Stimulated activated CD4-positive, alpha-beta T cell treated with anti-CD3 and anti-CD28 coated beads, Interleukin-12 subunit alpha, Interleukin-12 subunit beta, amount 100 ng/mL, for 24 hours (primary cell): ENCODE measurements at places on chromosomes 12 and 14.

DNA sequence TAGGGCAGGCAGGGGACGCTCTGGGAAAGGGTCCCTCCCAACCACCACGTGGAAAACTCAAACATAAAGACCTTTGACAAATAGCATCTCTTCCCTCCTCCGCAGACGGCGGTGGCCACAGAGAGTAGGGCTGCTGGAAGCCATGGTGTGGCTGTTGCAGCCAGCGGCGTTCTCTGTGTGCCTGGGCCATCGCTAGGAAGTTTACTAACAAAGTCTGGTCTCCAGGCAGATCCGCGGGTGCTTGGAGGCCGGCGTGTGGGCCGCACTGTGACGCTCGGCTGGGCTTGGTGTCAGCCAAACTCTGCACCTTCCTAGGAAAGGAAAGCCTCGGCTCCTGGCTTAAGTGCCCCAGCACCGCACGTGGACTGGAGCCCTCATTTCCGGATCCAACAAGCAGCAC lies 65.6 kb downstream of the CCDC88C start:
- no peak for DNase-seq

GRCh38 chr14:103198131-103199105 lies 75.2 kb downstream of the TNFAIP2 start:
- DNase-seq: no peak

DNA sequence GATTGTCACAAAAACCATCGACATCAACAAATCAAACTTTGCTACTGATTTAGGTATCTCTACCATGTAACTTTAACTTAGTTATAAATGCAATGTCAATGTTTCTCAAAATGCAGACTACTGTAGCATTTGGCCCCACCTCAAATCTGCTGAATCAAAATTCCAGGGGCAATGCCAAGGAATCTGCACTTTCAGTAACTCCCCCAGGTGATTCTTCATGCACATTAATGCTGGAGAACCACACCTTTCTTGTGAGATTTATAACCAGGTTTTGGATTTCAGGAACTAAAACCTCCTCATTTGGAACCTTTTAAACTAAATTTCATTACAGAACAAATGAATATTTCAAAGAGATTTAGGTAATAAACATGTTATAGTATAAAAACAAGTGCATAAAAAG lies 4.9 kb downstream of the ATP2B1 start:
- DNase-seq: no peak

DNA sequence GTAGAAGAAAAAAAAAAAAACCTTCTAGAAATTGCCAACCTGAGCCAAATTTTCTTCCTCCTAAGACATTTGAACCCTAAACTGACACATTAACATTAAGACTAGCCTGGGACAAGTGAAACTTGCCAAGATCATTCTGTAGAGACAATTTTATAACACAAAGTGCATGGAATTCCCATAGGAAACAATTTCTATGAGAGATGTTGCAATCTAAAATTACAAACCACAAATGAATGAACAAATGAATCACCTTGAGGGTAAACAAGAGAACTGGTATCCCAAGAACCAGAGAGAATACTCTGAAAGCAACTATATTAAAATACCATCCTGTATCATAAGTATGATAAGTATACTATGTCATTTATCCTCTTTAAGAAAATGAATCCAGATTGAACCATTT lies 165.3 kb downstream of the DICER1 start:
- DNase-seq: no peak

GRCh38 chr14:49527221-49527620 lies 59.0 kb downstream of the RPS29 start:
- DNase-seq: no peak

DNA sequence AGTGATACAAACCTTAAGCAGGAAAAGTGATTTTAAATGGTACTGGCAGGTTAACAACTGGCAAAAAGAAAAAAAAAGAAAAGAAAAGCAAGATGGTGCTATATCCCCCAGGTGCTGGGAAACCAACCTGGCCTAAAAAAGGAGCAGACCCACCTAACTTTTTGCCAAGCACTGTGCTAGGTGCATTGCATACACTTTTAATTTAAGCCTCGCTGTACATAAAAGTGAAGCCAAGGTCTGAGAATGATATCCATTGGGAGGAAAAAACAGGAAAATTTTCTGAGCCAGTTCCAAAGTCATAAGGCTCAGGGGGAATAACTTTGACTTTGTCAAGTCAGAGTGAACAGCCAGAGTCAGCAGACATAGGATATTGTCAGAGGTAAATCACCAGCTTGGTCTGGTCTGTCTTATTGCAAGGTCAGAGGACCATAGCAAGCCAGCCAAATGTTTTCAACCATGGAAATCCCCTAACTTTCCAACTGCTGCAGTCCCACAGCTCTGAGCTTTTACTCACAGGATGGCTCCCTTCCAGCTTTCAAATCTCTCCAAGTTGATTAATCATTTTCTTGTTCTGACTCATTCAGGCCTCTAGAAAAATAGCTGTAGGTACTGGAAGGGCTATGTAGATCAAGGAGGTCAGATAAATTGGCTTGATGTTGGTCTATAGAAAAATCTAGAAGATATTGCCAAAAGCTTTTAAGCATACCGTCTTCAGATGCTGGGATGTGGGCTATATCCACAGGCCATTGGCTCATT lies 412.9 kb downstream of the RAD51B start:
- DNase-seq: peak; percentile 27

- no peak for DNase-seq
These were observed 18.4 kb downstream of the PIGH start for GRCh38 chr14:67581643-67582042.

DNA sequence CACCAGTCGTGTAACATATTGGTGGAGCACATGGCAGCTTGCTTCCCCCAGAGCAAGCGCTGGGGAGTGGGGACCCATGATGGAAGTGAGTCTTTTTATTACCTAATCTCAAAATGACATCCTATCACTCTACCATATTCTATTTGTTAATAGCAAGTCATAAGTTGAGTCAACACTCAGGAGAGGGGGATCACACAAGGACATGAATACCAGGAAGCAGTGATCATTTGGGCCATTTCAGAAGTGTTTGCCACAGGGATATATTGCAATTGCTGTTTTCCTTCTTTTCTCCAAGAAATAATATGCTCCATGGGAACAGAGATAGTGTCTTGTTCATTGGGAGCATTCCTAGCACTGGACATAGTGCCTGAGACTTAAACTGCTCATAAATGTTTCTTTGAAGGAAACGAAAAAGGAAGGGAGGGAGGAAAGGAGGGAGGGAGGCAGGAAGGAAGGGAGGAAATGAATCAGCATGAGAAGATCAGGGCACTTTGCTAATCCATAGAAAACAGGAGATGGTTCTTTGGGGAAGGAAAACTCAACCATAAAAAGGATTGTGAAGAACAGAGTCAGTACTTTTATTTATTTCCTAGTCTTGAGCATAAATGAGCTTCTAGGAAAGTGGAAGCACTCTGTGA lies 39.2 kb upstream of the EEA1 start:
- DNase-seq: no peak

- peak; percentile 8 for DNase-seq
These were observed 432.9 kb downstream of the ZFP36L1 start for GRCh38 chr14:68359837-68360552.

DNA sequence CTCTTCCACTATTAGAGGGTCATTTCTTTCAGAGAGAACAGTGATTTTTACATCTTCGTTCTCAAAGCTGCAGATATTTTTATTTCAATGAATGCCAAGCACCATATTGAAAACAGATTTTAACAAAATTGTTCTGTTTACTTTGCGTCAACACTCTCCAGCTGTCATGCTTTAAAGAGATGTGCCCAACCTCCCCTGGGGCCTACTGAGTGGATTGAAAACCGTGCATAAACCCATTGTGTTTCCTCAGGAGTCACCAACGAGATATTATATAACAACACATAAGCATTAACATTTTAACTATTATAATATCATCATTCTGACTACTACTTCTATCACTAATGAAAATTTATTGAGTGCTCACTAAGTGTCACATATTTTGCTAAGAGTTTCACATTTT lies 81.6 kb downstream of the MYF5 start:
- DNase-seq: no peak

- DNase-seq: no peak
These were observed 205.0 kb upstream of the KRR1 start for GRCh38 chr12:75716291-75717025.

DNA sequence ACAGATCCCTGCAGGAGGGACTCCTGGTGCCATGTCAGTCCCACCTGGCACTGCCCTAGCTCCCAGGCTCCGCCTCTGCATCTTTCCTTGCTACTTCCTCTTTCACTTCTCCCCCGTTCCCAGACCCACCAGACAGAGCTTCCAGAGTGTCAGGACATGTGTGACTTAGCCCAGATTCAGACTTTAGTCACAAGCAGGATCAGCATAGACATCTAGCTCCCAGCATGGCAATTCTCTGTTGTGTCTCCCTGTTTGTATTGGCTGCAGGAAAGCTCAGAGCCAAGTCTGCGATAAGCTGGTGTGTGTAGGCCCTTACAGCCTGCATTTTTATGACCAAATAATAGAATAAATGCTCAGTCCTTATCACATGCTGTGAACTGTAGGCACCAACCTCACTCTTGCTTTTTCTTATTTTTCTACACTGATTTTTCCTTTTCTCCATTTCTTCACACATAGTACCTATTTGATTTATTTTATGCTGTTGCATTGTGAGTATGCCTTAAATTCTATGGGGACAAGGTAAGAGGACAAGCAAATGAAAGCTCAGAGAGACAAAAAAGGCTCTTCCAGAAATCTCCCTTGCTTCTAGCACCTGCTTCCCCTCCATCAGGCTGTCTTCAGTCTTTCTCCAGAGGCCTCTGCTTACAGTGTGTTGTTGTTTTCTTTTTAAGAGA lies 5.9 kb downstream of the DHRS2 start:
- DNase-seq: no peak

GRCh38 chr14:64601571-64601970 lies 51.8 kb downstream of the PPP1R36 start:
- no peak for DNase-seq

GRCh38 chr12:25644979-25645378 lies 91.9 kb upstream of the LMNTD1 start:
- no peak for DNase-seq

- DNase-seq: no peak
These were observed 82.4 kb downstream of the WDR20 start for GRCh38 chr14:102222009-102222575.

DNA sequence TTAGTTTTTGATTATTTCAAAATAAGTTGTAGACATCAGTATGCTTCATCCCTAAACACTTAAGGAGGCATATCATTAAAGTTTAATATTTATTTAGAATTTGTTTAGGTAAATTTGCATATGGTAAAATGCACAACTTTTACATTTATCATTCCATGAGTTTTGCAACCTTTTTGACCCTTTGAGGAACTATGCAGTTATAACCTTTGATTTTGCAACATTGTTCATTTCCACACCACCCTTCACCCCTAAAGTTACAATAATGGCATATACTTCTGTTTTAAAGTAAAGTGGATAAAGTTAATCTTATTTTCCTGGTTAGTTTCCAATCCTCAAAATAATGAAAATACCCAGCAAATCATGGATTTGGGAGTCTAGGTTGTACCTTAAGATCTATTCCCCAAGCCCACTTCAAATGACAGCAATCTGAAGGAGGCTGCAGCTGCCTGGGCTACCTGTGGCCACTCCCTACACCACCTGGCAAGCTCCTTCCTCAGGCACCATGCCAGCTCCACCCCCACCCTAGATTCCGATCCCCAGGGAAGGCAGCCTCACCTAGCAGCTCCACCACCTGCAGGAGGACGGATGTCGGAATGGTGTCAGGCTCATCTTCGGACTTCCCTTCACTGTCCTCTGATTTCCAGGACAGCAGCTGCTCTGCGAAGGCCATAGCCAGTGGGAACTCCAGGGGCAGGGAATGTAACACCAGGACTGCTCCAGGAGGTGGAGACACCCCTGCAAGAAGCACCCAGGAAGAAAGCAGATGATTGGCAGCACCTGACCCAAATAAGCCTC lies 65.1 kb downstream of the TRAFD1 start:
- DNase-seq: no peak
